ENCODE measurements at places on chromosomes 6 and 20.

GRCh38 chr6:88301888-88302768 is 136.0 kb upstream of the CNR1 start:
- DNase-seq: no peak

- DNase-seq: no peak
Observed at GRCh38 chr20:4605166-4605565, 116.5 kb upstream of the PRND start.

DNA sequence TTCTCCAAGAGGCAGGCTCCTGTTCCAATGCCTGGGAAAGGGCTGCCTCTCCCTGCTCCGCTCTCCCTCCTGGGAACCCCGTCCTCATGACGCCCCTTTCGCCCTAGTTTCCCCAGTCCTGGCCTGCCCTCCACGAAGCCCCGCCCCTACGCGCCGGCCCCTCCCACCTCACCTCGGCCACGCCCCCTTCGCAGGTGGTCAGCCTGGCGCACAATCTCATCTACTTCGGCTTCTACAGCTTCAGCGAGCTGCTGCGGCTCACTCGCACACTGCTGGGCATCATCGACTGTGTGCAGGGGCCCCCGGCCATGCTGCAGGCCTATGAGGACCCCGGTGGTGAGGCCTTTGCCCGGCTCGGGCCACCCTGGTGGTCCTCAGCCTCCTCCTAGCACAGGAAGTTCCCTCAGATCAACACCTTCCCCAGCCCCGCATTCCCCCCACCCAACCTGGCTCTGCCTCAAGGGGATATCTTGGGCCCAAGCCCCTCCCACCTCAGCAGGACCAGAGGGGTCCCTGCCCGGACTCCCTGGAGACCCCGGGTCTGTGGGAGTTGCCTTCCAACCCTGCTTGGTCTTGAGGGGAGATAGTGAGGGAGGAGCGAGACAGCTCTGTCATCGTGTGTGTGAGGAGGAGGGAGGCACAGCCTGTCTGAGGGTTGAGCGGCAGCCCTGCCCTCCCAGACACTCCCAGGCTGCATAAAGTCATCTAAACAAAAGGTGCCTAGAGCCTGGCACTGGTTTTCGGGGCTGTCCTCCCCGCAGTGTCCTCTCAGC is 40.3 kb downstream of the UQCC2 start:
- no peak for DNase-seq

DNA sequence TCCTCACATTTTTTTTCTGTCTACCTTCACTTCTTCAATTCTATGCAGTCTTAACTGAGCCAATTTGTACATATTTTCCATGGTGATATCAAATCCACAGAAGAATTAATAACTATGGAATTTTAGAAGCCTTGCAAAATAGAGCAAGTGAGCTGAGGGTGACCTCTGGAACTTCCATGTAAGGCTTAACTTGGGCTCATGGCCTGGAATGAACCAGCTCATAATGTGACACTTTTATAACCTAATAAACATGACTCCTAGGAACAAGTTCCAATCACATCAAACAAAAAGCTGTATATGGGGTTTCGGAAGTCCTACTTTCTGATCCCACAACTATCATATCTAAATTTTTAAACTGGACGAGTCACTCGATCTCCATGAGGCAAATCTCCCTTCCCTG is 232.4 kb downstream of the FOXA2 start:
- no peak for DNase-seq

- DNase-seq: no peak
Observed at GRCh38 chr20:2298701-2299100, 2.9 kb downstream of the TGM3 start.

DNA sequence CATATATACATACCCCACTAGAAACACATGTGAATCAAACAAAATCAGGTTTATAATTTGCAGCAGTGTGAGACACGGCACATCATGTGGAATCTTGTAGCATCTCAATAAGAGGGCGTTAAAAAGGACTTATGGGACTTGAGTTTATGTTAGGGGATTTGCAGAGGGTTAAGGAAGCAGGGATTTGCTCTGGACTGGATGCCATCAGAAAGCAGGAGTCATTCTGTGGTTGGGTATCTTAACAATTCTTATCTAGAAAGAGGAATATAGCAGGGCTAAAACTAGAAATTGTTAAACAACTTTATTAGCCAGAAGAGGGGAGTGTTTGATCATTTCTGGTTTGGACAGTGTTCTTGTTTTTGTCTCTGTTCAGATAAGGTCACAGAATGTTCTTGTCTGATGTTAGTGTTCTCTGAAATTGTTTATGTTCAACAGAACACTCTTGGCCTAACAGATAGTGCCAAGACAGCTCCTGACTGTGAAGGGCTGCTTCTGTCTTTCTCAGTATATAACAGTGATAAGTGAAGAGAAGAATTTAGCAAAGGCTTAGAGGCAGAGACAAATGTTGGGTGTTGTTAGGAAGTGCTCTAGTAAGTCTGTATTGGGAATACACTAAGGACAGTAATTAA is 39.2 kb downstream of the LIN28B start:
- no peak for DNase-seq

DNA sequence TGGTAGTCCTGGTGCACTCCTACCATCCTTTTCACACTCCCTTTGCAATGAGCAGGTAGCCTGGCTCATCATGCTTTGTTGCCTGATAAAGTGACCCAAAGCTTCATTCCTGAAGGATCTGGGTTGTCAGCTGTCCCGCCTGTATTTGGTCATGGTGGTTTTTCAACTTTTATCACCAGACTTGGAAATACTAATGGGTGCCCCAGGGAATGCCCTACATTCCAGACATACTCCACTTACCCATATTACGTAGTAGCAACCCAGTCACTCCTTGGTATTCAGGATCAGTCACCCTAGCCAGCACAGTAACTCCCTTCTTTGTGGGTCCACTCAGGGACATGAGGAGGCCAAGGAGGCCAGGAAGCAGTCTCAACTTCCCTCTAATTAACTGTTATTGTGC is 199.2 kb downstream of the MAFB start:
- DNase-seq: no peak

- DNase-seq: no peak
Observed at GRCh38 chr6:165936096-165936495, 231.6 kb downstream of the TBXT start.

DNA sequence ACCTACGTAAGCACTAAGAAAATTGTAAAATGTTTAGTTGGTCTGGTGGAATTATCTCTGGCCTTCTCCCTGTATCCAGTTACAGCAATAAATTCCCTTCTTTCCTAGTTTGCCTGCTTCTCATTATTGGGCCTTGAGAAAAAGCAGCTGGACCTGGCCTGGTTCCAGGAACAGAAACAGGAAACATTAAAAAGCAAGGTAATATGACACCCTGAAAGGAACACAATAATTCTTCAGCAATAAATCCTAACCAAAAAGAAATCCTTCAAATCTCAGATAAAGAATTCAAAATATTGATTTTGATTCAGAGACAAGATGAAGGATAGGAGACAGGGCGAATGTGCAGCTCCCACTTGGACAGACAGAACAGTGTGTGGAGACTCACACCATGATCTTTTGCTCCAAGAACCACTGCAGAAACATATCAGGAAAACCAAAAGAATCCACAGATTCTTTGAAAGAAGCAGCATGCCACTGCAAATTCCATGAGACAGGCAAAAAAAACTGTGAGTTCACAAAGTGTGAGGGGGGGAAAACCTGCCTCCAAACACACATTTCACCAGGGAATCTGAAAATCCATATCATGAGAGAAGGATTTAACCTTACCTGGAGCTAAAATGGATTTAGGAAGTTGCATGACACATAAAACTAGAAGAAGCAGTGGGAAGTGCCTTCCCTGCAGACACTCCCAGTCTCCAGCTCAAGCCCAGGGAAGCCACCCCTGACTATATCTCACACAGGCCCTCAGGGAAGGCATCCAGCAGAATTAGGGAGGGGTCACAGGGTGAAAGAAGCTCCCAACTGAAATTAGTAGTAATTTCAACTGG is 28.9 kb downstream of the TREM1 start:
- DNase-seq: no peak

DNA sequence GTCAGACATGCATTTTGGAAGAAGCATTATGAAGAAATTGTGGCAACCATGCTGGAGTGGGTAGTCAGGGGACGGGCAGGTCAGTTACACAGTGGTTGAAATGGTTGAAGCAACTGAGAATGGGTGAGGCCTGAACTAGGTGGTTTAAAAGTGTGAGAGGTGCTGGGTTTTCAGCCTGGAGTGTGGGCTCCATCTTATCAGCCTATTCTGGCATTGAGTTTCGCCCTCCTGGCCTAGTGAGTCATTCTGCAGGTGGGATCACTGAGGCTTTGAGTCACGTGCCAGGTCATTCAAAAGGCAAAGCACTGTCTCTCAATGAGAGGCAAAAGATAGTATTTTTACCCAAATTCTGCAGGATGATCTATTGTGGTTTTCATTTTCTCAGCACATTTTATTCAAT is 181.9 kb upstream of the CHD6 start:
- no peak for DNase-seq

GRCh38 chr6:109477725-109478124 is 5.3 kb downstream of the ZBTB24 start:
- no peak for DNase-seq

GRCh38 chr6:77123527-77123926 is 339.8 kb downstream of the HTR1B start:
- no peak for DNase-seq

- DNase-seq: no peak
Observed at GRCh38 chr6:32472781-32473375, 33.2 kb downstream of the HLA-DRA start.

GRCh38 chr6:36525346-36525745 is 21.9 kb downstream of the STK38 start:
- no peak for DNase-seq

GRCh38 chr20:15119852-15120487 is 782.6 kb upstream of the FLRT3 start:
- no peak for DNase-seq

DNA sequence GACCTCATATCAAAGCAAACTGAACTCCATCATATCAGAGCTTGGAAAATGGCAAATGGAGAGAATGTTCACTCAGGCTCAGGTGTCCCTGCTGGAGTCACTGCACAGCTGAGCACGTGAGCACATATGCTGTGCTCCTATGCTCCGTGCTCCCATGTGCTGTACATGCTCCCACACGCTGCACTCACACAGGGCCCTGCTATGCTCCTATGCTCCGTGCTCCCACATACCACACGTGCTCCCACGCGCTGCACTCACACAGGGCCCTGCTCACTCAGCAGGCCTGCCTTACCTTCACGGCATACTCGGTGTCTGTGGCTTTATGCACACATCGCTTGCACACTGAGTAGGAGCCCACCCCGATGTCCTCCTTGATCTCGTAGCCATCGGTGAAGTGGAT is 65.7 kb upstream of the MPC1 start:
- DNase-seq: no peak

GRCh38 chr6:167487749-167488664 is 163.1 kb downstream of the TTLL2 start:
- DNase-seq: no peak

DNA sequence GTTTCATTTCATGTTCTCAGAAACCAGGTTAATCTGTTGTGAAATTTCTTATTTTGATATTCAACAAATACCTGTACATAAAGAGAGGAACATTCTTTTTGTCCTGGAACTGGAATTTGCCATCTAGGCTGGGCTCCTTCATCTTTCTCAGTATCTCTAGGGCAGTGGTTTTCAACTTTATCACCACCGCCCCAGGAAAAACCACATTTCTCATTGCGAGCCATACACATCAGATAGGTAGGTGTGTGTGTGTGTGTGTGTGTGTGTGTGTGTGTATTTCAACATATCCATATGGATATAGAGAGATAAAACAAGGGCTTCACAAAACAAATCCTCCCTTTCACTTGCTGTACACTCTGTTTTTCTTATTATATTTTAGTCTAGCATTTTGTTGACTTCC is 24.1 kb downstream of the BFSP1 start:
- no peak for DNase-seq
